ENCODE measurements at places on chromosomes 5 and 9. TPM values are rescaled to one million over a fixed set of nuclear protein-coding genes. Genes with fewer than 3 reads are reported as not detected.

DNA sequence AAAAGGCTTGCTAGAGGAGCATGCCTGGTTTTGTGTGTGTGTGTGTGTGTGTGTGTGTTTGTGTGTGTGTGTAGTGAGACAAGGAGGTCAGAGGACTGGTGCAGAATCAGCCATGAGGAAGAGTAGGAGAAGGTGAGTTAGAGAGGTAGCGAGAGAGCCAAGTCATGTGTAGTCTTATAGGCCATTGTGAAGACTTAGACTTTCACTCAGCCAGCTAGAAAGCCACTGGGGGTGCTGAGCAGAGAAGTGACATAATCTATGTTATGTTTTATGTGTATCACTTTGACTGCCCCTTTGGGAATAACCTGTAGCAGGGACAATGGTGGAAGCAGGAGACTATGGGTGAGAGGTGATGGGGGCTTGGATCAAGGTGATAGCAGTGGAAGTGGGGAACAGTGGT, 180.5 kb upstream of the CLINT1 start:
- DNase-seq: no peak

- no peak for DNase-seq
Observed at GRCh38 chr5:125049721-125050702, 303.6 kb upstream of the ZNF608 start.

GRCh38 chr9:112780450-112781036, 30.0 kb downstream of the SNX30 start:
- DNase-seq: no peak

The UBE2QL1 gene
- not detected for total RNA-seq

DNA sequence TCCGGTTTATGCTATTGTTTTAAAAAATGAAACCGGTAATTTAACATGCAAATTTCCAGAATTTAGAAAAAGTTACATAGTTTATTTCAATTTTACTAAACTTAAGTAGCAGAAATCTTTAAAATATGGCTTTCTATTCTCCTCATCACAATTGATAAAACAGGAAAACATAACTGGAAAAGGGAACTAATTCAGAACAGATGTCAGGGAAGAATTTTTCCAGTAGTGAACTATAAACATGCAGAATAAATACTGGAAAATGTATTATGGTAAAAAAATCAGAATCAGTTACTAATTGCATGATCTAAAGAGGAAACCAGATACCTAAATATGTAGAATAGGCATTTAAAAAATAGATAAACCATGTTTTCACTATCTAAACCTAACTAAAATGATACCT, 7.3 kb upstream of the NR4A3 start:
- DNase-seq: no peak

DNA sequence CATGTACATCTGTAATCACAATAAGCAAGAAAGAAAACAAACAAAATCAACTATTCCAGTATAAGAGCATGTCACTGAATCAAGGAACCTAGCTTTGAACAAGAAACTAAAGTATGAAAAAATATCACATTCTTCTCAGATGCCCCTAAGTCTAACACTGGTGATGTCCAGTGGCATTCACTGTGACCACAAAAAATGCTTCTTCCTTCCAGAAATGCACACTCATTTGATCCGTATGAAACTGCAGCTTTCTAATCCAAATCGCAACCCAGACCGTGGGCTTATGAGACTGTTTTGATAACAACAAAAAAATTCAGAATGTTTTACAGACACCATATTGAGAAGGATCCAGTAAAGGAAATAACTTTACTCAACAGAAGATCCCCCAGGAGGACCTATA, 320.1 kb upstream of the TARS1 start:
- no peak for DNase-seq

GRCh38 chr5:127938746-127939145, 144.8 kb upstream of the SLC12A2 start:
- no peak for DNase-seq

DNA sequence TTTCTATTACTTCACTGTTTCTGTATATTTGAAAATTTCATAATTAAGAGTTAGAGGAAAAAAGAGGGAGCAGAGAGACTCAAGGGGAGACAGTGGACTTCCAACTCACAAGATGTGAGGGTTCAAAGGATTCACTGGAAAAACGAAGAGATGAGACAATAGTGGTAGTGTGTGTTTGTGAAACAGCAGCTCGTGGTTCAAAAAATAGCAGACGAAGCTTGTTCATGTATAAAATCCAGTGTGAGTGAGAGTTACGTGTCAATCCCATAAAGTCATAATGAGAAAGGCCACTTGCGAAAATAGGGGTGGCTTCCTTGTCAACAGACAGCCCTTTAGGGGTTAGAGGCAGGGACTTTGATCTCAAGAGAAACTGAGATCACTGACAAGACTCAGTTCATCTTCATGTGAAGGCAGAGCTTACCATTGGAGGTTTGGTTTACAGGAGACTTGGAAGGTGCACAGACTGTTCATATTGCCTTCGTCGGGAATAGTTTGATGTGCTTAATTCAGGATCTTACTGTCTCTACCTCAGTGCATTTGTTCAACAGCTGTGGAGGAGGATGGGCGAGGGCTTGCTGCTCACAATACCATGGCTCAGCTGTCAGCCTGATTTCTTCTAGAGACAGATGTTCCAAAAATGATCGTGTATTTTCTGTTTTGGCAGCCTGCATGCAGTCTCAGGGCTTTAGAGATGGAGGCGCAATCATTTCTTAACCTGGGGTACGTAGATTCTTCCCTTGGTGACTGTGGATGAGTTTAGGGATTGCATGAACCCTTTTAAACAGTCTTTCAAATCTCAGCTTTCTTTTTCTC, 105.7 kb upstream of the KLF9 start:
- no peak for DNase-seq

The TEK gene
- not detected for total RNA-seq

- DNase-seq: no peak
Observed at GRCh38 chr5:158935215-158935614, 164.5 kb downstream of the EBF1 start.

DNA sequence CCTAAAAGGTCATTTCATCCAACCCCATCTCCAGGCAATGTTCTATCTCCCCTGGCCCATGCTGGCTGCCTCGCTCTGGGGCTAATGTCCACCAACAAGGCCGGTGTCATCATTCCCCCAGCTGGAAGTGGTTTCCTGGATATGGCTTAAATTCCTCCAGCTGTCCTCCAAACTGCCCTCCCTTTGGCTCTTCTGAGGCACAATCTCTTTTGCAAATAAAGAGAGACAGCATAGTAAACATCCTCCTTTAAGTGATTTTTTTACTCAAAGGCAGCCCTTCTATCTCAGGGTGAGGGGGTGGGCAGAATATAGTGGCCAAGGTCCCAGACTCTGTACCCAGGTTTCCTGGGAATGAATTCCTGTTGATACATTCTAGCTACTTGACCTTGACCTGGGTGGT, 117.4 kb upstream of the PANK3 start:
- no peak for DNase-seq

The TRIM36 gene
- not detected for total RNA-seq

GRCh38 chr5:3411363-3411762, 184.3 kb upstream of the IRX1 start:
- DNase-seq: no peak

The KIF4B gene
- total RNA-seq: not detected

GRCh38 chr5:178424810-178425177, 165.4 kb downstream of the COL23A1 start:
- DNase-seq: no peak

The CEL gene
- 3.9 TPM for total RNA-seq

The FOXD4L6 gene
- not detected for total RNA-seq

DNA sequence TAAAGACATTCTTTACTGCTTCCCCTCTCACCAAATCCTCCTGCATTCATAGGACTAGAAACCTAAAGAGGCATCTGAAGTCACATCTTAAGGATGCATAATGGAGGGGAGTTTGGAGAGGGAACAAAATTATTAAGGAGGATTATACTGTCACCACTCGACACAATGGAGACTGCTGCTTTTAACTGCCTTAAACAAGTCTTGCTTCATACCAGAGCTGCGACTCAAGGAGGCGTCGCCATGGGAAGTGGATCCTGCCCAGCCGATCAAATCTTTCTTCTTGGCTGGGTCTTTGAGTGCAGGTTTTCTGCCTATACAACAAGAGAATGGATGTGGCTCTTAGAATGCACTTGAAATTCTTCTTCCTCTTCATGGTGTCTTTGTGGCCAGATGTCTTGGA, 66.7 kb upstream of the FOXE1 start:
- DNase-seq: no peak

The SLC6A7 gene
- not detected for total RNA-seq

The GABBR2 gene
- total RNA-seq: not detected

- DNase-seq: no peak
Observed at GRCh38 chr9:120711841-120712538, 2.3 kb downstream of the MEGF9 start.

- no peak for DNase-seq
Observed at GRCh38 chr9:120264528-120264927, 315.4 kb downstream of the CDK5RAP2 start.

DNA sequence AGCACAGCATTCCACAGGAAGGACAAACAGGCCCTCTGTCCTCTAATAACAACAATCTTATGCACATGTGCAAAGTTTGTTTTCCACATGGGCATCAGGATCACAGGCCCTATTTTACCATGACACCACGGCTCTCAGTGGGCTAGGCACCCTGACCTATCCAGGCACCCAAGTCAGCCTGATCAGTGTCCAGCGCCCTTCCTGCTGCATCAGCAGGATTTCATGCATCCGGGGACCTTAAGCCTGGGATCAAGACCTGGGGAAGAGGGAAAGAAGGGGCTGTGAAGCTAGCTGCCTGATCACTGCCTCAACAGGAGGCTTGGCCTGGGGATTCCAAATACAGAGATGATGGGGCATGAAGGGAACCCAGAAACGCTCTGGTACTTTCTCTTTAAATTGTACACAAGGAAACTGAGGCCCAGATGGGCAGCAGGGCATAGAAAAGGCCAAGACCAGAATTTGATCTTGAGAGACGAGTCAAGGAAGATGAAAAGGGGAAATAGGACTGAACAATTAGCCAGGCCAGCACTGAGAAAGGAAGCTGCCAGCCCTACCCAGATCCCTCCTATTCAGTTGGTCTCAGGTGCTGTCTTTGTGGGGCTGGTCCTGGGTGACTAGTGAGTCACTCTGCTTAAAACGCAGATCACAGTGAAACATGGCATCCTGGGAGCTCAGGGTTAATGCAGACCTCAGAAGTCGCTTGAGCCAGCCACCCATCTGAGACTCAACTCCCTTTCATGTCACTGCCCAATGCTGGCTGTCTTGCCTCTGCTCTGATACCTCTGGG, 57.9 kb downstream of the SHB start:
- DNase-seq: no peak

GRCh38 chr9:90107040-90107725, 502.4 kb downstream of the GADD45G start:
- no peak for DNase-seq

- DNase-seq: no peak
Observed at GRCh38 chr9:95073918-95074317, 243.6 kb downstream of the FANCC start.

- DNase-seq: no peak
Observed at GRCh38 chr5:149711338-149711737, 18.8 kb upstream of the PPARGC1B start.

The CREB3 gene
- total RNA-seq: 22.9 TPM

GRCh38 chr5:77846422-77847128, 70.4 kb upstream of the TBCA start:
- no peak for DNase-seq

- DNase-seq: no peak
Observed at GRCh38 chr9:8855046-8855445, 1055.5 kb upstream of the DMAC1 start.

The PCDHGB4 gene
- total RNA-seq: 0.22 TPM

Measured in activated T-cell treated with anti-CD3 and anti-CD28 coated beads, Interleukin-2, amount 50 U/mL, for 4 hours (primary cell).